ENCODE measurements at places on chromosomes 5 and 9. TPM values are rescaled to one million over a fixed set of nuclear protein-coding genes. Genes with fewer than 3 reads are reported as not detected.
A peak's percentile ranks its signal among the peaks of the same experiment; 100 is the strongest.

DNA sequence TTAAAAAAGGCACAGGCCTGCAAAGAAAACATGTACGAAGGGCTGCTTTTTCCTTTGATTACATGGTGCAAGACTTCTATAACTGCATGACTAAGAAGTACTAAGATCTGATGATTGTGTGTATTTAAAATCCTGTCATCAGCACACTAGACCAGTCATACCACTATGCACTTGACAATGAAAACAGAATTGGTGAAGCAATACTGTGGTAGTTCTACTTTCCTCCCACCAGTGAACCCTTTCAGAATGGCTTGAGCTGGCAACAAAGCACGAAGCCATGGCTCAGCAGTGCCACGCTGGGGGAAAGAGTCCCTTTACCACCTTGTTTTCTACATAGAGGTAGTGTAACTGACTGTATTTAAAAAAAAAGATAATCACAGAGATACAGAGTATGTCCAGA, 49.0 kb upstream of the POU5F2 start:
- DNase-seq, result no peak

DNA sequence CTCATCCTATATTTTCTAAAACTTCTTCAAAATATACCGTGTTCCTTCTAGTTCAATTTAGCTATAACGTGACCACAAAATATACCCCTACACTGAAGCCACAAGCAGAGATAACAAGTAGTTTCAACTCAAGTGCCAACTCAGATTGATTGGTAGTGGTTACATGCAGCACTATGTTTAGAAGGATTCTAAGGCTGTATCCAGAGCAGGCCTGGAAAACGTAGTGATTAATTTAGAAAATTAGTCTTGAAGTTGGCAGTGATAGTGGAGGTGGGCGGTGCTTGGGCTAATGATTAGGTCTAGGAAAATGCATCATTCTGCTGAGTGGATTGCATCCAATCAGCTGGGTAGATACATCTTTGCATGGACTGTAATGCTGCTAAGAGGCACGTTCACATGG, 61.5 kb downstream of the MAMDC2 start:
- DNase-seq, result no peak

DNA sequence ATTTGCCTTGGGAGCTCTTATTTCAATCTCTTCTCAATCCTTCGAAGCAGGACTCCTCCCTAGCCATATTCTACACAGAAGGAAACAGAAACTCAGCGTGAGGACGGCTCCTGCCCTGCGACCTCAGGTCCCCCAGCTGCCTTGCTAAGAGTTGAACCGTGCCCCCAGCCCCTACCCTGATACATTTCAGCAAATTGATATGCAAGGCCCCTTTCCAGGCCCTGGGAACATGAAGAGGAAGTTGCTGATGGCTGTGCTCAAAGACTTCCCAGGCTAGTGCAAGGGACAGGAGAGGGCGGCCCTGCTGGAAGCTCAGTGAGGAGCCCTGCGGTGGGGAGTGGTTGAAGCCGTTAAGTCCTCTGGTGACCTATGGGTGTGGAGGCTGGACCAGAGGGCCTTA, 41.5 kb downstream of the BOD1 start:
- DNase-seq, result no peak

DNA sequence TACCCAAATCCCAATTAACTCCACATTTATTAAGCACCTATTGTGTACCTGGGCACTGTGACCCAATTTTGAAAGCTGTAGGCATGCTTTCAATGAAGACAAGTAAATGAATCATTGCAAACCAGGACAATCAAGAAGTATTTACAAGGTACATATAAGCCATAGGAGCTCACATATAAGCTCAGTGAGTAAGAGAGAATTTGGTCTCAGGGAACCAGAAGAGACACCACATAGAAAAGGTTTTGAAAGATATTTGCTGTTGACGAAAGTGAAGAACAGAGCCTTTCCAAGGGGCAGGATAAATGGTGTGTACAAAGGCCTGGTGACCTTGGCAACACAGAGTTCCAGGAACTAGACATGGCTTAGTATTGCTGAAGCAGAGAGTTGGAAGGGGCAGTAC, 187.6 kb downstream of the CD180 start:
- DNase-seq, result no peak

GRCh38 chr5:54516051-54516655, 1.4 kb upstream of the SNX18 start:
- no peak for DNase-seq

DNA sequence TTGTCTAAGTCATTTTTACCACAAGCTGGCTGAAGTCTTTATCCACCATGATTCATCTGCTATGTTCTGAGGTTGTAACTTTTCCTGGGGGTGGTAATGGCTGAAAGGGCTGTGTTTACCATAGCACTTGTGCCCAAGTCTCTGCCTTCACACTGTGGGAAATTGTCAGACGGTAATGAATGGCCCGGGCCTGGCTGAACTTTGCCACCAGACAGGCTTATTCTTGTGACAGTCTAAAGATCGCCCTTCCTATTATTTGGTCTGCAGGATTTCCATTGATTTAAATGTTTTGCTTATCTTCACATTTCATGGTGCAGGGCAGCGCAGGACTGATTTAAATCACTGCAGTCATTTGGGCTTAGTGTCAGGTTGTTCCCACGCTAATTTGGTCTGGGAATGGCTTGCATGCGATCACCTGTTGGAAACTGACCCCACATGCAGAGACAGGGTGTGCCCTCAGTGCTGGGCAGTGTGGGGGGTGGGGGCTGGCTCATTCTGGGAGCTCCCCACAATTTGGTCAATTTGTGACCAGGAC, 109.3 kb upstream of the ICE1 start:
- no peak for DNase-seq

- DNase-seq, result peak; percentile 42
Observed at GRCh38 chr5:141040771-141041426, 10.3 kb upstream of the PCDHB1 start.

GRCh38 chr5:130836729-130837649, 328.1 kb downstream of the HINT1 start:
- DNase-seq, result no peak

- DNase-seq, result no peak
Observed at GRCh38 chr5:85590764-85591163, 1027.0 kb upstream of the COX7C start.

EGR1 gene
- total RNA-seq, result 42.8 TPM

SLC45A2 gene
- total RNA-seq, result not detected
